ENCODE measurements at places on chromosomes 16 and 17.
A peak's percentile ranks its signal among the peaks of the same experiment; 100 is the strongest.

- no peak for DNase-seq
Observed at GRCh38 chr17:52465407-52465806, 306.9 kb upstream of the CA10 start.

DNA sequence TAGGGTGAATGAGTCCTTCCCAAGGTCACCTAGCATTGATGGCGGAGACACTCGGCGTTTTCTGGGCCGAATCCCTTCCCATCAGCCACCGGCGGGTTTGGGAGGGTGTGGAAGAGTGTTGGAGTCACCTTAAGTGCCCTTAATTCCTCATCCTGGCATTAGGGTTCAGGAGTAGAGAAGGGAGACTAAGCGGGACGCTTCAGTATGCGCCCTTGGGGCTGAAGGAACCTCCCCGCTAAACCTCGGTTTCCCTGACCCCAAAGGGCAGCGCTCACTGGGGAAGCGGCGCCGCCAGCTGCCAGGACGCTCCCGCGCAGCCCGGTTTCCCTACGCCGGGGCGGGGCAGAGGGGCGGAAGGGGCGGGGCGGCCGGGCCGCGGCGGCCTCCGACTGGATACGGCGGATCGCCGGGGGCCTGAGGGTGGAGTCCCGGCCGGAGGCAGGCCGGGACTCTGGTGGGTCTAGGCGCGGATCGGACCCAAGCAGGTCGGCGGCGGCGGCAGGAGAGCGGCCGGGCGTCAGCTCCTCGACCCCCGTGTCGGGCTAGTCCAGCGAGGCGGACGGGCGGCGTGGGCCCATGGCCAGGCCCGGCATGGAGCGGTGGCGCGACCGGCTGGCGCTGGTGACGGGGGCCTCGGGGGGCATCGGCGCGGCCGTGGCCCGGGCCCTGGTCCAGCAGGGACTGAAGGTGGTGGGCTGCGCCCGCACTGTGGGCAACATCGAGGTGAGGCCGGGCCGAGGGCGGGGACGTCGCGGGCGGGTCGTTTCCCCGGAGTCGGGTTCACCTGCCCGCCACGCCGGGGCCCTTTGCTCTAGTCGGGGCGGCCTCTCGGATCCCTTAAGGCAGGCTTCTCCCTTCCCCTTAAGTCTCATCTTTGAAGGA lies at the start of gene DHRS11:
Gene DHRS11 (plus strand): TSS at position 446 of the 882 bp plus-strand sequence. CDS start 131 bp downstream, at position 577.
- peak; percentile 84 for DNase-seq

GRCh38 chr16:86414991-86415740 lies 95.2 kb upstream of the FOXF1 start:
- no peak for DNase-seq

DNA sequence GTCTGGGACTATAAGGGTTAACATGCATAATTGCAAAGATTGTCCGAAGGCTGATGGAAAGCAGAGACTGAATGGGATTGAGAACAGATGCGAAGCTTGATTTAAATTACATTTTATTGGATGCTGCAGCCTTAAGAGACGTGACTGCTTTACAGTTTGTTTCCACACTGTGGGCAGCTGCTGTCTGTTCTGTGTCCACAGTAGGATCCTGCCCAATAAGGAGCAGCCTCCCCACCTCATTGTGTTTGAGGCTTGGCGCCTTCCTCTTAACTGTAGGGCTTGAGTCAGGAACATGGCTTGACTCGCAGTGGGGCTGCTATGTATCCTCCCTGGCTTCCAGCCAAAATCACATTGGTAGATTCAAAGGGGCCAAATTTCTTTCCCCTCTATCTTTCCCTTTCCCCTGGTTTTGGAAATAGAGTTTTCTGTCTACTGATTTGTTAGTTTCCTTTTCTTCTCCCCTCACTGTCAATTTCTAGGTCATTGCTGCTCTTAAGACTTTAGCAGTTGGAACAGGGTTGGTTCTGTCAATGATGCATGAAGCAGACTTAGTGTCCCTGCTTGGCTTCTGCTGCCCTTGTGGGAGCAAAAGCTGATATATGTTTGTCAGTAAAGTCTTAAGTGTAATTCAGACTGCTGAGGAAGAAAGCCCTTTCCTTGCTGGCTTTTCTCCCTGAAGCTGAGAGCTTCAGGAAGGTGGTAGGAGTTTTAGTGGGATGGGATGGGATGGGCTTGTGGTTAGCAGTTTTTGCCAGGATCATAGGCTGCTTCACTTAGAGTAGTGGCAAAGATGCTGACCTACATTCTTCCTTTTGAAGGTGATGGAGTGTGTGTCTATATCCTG lies 5.0 kb upstream of the RARA start:
- no peak for DNase-seq

GRCh38 chr16:49179714-49180330 lies 101.8 kb downstream of the CBLN1 start:
- DNase-seq, result no peak

- peak; percentile 34 for DNase-seq
Observed at GRCh38 chr17:8785547-8786413, 13.4 kb downstream of the MFSD6L start.

- DNase-seq, result no peak
Observed at GRCh38 chr16:70508752-70509151, 14.6 kb downstream of the COG4 start.

- no peak for DNase-seq
Observed at GRCh38 chr16:63612462-63613227, 1509.2 kb downstream of the CDH11 start.

GRCh38 chr17:59151006-59151405 lies 4.0 kb downstream of the SKA2 start:
- DNase-seq, result no peak

DNA sequence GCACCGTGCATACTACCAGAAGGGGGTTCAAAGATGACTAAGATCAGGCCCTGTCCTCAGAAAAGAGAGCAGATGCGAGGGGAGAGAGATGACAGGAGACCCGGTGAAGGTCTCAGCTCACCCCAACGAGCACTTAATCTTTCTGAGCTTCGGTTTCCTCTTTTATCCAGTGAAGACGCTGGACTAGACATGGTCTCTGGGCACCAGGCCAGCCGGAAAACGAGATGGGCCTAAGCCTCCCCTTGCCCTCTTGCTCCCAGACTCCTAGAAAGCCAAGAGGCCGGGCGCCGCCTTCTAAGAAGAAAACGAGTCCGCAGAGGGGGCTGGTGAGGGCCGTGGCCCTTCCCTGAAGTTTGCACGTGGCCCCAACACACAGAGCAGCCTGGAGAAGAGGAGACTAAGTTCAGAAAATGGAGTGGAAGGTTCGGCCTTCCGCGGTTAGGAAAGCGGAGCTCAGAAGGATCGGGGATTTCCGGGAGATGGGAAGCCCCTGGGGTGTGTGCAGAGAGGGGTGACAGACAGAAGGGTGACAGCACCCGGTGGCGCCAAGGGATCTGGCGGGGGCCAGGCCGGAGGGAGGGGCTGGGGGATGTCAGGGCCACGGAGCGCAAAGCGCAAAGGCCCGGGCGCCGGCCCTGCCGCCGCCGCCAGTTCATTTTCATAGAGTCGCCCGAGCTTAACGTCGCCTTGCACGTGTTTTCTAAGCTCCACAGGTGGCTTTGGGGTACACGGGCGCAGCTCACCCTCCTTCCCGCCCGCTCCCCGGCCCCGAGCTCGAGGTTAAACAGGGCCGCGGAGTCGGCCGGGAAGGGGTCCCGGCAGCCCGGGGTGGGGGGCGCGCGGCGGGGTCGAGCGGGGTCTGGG lies 42.1 kb upstream of the BHLHA9 start:
- no peak for DNase-seq

DNA sequence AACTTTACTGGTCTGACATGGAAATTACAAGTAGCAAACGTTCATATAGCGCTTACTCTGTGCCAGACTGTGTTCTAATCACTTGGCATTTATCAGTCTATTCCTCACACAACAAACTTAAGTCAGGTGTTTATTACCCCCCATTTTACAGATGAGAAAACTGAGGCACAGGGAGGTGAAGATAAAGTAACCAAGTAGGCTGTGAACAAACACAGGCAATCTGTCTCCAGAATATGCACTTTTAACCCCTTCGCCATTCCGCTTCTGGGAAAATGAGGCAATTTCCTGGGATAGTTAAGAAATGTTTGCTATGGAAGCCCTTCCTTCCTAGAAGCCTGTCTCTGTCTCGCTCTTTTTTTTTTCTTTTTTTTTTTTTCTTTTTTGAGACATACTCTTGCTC lies 12.2 kb upstream of the CXCL16 start:
- no peak for DNase-seq

- DNase-seq, result no peak
Observed at GRCh38 chr17:45302649-45303173, 14.1 kb downstream of the MAP3K14 start.

GRCh38 chr17:28472871-28473497 lies 460 bp upstream of the SLC13A2 start:
- DNase-seq, result no peak

DNA sequence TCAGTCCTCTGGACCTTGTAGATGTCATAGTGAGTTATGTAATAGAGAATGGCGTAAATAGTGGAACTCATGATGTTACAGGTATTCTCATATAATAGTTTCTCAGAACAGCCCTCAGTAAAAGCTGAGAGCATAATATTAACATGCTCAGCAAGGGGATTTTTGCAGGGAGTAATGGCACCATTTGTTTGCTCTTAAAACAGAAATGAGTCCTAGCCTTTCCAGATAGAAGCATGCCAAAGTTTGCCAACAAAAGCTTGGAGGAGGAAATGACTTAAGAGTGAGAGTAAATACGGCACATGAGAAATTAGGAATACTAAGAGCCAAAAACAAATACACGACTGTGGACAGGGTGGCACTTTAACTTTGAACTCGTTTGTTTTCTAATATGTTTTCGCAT lies 198.4 kb downstream of the ANKFN1 start:
- no peak for DNase-seq

GRCh38 chr17:48374650-48375230 lies 55.3 kb downstream of the SKAP1 start:
- peak; percentile 42 for DNase-seq

DNA sequence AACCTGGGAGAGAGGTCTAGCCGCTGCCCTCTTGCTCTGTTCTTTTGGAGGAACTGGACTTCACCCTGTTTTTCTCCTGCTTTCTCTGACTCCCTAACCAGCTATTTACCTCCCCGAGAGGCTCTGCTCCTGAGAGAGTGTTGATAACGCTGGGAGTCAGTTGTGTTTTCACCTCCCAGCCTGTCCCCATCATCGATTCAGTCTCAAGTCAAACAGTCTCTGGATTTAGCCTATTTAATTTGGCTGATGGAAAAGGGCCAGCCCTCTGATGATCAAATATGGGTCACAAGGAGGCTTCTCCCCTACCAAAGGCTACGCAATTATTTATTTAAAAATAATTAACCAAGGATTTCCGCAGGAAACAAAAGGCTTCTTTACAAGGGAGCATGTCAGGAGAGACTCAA lies 31.8 kb downstream of the HNF1B start:
- DNase-seq, result no peak

DNA sequence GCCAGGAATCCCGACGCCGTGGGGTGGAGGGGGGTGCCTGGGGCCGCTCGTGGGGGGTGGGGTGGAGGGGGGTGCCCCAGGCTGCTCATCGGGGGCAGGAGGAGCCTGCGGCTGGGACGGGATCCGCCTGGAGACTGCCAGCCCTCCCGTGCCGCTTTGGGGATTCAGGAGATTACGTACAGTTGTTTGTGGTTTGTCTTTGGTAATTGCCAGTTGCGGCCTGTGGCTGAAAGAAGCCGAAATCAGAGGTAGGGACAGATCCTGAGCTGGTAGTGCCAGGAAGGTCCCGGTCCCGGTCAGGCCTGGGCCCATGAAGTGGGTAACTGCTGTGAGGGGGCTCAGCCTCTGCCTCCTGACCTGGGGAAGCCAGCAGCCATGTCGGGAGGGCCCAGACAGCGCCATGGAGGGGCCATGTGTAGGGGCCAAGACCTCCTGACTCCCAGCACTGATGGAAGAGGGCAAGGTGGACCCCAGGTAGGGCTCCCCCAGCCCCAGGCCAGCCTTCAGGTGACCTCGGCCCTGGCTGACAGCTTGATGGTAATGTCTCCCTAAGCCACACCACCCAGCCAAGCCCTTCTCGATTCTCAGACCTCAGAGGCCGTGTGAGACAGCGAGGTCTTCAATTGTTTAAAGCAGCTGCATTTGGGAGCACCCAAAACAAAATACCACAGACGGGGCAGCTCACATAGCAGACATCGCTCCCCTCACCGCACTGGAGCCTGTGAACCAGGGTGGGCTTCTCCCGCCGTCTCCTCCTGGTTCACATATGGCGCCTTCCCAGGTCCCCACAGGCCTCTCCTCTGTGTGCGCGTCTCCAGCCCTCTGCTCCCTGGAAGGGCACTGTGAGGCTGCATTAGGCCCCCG lies 34.9 kb upstream of the SSTR5 start:
- DNase-seq, result no peak

- no peak for DNase-seq
Observed at GRCh38 chr16:3689731-3690130, 27.6 kb downstream of the TRAP1 start.

- DNase-seq, result no peak
Observed at GRCh38 chr17:80221351-80222105, 1.3 kb downstream of the SLC26A11 start.

GRCh38 chr16:31745900-31746299 lies 127.7 kb upstream of the ZNF267 start:
- DNase-seq, result no peak

GRCh38 chr16:5032748-5033167 lies 977 bp downstream of the NAGPA start:
- DNase-seq, result no peak

DNA sequence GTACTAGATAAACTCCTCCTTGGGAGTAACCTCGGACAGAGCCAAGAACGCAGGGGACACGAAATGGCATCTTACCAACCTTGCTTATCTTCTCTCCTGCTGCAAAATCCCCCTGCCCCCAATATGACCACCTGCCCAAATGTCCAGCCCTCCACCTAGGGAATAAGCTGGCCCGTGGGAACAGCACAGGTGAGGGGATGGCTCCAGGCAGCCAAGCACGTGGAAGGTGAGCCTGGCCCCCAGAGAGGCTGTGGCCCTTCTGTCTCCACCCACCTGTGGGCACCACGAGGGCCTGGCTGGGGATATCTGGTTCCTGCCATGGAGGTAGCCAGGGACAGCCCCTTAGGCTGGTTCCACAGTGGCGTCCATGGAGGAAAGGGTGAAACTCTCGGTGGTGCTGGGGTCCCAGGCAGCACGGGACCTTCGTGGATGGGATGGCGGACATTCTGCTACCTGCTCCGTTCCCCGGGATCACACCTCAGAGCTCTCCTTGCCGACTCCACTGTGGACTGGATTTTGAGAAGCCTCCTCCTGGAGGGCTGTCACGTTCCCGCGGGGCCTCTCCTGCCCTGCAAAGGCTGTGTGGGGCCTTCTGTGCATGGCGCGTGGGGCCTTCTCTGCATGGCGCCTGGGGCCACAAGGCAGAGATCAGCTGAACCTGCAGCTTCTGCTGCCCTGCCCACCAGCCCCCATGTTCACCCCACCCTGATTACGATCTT lies 388.5 kb upstream of the TNRC6C start:
- no peak for DNase-seq

GRCh38 chr16:65833171-65833871 lies 533.2 kb upstream of the CDH5 start:
- no peak for DNase-seq

GRCh38 chr16:35713762-35714650 lies 2254.6 kb downstream of the TP53TG3F start:
- no peak for DNase-seq

GRCh38 chr16:7318686-7319085 lies 14.0 kb upstream of the RBFOX1 start:
- no peak for DNase-seq

DNA sequence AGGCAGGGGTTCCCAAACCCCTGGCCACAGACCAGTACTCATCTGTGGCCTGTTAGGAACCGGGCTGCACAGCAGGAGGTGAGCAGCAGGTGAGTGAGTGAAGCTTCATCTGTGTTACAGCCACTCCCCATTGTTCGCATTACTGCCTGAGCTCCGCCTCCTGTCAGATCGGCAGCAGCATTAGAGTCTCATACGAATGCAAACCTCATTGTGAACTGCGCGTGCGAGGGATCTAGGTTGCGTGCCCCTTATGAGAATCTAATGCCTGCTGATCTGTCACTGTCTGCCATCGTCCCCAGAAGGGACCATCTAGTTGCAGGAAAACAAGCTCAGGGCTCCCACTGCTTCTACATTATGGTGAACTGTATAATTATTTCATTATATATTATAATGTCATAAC lies 25.1 kb upstream of the RMI2 start:
- no peak for DNase-seq

All from HuH-7.5 (cell line).